ENCODE measurements at places on chromosomes 13 and 19.

DNA sequence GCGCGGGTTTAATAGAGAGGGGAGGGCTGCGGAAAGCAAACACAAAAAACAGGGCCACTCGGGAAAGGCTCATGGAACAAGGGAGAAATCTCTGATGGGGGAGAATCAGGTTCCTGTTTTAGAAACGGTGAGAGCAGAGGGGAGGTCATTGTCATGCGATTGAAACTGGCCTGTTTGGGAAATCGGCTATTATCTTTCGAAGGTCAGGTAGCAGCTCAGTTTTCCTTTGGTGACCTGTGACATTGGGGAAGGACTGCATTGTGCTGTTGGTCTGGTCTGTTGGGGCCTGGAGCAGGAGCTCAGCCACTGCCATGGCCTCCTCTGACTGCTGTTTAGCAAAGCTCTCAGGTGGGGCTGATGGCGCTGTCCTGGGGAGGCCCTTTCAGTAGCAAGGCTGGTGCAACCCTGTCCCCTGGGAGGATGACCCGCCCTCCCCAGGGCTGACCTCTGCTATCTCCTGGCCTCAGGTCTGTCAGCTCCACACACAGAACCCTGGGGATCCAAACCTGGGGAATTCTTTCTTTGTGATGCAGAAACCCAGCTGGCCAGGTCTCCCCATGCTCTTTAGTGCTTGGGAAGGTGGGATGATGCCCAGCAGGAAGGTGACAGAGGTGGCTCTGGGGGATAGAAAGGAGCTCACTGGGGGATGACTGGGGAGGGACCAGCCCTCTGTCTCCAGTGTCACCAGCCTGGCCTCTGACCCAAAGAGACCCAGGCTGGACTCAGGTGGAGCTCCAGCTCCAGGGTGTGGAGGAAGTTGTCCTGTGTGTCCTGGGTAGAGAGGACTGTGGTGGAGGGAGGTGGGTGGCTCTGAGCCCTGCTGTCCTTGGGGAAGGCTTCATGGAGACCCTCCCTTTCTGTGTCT, 21.2 kb upstream of the CD177 start:
- DNase-seq = no peak

- no peak for DNase-seq
These were observed 251.6 kb downstream of the KCTD12 start for GRCh38 chr13:76634431-76635191.

DNA sequence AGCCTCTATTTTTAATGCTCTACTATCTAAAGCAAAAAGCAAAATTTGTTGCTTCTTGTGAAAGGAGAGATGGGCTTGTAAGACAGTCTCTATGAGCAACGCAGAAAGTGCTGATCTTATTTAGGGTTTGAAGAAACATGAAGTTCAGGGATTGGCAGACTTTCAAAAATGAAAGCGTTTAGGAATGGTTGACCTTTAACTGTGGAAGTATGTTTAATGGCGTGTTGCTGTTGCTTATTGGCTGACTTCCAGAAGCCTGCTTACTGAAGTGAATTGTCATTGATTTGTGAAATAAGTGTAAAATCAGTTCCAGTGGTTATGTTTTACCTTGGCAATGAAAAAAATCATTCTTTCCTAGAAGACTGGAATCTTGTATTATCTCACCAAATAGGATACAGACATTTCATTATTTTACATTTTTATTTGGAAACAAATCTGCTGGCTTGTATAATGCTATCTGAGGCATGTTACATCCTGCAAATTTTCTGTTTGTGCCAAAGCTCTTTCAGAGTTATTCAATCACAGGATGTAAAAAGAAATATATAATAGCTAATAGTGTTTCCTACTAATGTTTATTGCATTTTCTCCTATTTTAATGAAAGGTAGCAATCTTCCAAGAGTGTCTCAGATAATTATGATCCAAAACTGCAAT, 221.3 kb upstream of the SLITRK6 start:
- no peak for DNase-seq

DNA sequence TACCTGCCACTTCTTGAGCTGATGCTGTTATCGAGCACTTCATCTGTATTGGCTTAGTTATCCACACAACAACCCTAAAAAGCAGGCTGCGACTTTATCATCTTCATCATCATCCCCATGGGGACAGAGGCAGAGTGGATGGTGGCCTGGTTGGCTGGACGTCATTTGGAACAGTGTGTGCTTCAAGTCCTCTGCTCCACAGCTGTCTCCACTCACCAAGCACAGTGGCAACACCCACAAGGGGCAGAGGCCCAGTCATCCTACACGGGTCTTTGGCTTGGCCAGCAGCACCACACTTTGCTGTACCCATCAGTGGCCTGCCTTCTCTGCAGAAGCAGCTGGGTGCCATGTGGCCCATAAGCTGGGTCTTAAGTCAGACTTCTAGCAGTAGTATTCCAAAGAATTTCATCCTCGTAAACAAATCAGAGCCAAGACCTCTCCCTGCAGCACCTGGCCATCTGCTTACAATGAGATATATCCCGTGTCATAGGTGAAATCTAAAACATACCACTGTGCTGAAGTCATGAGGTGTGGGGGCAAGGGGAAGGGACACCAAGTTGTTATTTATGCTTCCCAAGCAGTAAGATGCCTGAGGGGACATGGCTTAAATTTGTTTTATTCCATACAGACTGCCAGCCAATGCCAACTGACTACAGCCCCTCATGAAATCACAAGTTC, 47.9 kb upstream of the EPHX3 start:
- no peak for DNase-seq

DNA sequence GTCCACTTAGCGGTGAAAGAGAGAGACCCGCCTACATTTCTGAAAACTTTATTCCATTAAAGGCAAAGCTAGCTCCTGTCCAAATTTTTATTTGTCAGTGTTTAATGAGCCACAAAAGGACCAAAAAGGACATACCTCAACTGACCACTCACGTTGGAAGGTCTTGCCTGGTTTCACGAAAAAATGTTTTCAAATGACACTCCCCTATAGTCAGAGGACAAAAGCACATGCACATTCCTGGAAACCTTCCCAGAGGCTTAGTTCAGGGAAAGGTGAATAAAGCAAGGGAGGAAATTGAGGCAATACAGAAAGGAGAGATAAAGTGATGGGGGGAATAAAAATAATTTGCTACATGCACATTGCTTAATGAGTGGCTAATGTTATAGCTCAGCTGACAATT, 55.6 kb downstream of the DOCK9 start:
- no peak for DNase-seq

GRCh38 chr19:41563854-41564514, 12.0 kb upstream of the CEACAM21 start:
- no peak for DNase-seq

- no peak for DNase-seq
These were observed 8.9 kb downstream of the CEBPA start for GRCh38 chr19:33293255-33294057.

DNA sequence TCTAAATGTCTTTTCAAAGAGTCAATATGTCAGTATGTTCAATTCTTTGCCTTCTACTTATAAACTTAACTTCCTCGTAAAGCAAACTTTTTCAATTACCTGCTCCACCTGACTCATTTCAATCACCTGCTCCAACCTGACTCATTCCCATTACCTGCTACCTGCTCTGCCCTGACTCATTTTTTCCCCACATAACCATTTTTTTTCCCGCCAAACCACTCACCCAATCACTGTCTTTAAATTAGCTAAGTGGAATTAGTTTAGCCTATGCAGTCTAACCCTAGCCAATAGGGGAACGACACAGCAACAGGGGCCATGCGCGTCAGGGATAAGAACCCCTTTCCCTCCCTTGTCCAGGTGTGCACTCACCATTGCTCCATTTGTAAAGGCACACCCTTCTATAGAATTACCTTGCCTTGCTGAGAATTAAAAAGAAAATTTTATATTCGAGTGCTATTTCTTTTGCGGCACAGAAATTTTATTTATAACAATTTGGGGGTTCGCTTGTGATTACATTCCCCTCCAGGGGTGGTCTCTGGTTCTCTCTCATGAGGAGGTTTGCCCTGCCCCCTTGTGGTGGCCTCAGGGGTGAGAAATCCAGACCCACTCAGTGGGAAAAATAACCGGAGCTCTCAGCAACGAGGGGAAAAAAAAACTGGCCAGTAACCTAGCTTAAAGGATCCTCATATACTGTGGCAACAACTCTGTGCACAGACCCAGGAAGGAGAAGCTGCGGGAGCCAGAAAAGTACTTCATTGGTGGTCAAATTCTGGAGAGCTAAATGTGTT, 193.1 kb downstream of the ZNF486 start:
- DNase-seq = no peak

GRCh38 chr19:35643255-35644205, 2.0 kb downstream of the ETV2 start:
- peak; percentile 44 for DNase-seq

GRCh38 chr13:97221466-97221865, 667 bp upstream of the MBNL2 start:
- no peak for DNase-seq

GRCh38 chr19:30052122-30053075, 110.4 kb downstream of the URI1 start:
- DNase-seq = no peak

DNA sequence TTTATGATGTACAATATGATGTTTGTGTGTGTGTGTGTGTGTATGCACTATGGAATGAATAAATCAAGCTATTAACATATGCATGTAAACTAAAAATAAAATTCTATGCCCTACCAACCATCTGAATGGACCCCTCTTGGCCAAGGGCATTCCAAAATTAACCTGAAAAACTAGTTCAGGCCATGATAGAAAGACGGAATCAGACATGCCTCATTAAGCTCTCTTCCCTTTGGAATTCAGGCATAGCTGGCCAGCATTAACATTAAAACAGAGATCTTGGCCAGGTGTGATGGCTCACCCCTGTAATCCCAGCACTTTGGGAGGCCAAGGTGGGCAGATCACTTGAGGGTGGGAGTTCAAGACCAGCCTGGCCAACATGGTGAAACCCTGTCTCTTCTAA, 18.3 kb upstream of the SLC1A6 start:
- no peak for DNase-seq

DNA sequence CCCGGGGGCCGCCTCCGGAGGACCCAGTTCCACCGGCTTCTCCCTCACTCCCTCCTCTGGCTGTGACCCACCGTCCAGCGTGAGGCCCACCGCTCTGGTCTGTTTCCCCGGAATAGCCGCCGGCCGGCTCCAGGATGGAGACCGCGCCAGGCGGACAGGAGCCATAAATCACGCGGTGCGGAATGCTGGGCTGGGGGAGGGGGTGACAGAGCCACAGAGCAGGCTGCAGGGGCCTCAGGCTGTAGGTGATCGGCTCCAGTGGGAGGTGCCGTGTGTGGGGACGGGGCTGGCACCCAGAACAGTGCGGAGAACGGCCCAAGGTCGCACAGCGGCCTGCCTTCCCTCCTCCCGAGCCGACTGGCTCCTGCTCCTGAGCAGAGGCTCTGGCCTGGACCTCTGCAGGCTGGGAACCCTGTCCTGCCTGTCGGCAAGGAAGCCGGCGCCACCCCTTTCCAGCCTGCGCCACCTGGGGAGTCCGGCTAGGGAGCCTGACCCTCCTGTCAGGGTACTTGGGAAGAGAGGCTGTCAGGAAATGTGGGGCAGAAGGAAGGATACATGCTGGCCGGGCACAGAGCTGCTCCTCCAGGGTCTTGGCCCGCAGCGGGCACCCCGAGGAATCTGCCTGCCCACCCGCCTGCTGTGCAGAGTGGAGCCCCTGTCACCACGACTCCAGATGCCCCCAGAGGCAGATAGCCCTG, 8.3 kb downstream of the PIAS4 start:
- DNase-seq = no peak

GRCh38 chr13:20303636-20304035, 71.5 kb upstream of the GJB6 start:
- no peak for DNase-seq

DNA sequence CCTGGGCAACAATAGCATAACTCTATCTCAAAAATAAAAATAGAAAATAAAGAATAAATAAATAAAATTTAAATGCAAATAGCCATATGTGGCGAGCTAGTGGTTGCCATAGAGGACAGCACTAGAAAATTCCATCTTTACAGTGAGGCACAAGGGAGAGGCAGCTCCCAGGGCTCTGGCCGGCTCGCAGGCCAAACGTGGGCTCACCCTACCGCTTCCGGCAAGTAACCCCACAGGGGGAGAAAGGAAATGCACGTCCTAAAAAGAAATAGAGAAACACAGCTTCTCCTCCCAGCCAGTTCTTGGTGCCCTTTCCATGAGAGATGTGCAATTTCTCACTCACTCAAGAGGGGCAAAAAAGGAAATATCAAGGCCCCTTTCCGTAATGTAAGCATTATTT, 12.4 kb upstream of the GRWD1 start:
- no peak for DNase-seq

GRCh38 chr19:6476155-6476895, 5.3 kb downstream of the DENND1C start:
- peak; percentile 50 for DNase-seq

- DNase-seq = no peak
These were observed 53.6 kb upstream of the ABCC4 start for GRCh38 chr13:95354680-95355487.

GRCh38 chr13:80798576-80799133, 457.7 kb upstream of the SPRY2 start:
- no peak for DNase-seq

DNA sequence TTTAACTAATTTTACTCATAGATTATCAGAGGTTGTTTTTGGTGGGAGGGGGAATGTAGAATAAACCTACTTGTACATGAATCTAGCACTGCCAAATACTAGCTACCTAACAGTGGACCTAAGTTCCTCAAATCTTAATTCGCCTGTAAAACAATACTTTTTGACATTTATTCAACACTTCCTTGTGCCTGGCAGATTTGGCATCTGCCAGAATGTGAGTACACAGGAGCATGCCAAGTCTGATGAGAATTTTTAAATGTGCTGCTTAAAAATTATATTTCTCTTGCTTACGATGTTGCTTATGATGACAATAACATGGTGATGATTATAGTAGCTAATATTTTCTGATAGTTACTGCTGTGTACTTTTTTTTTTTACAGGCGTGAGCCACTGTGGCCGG, 240.2 kb upstream of the STARD13 start:
- no peak for DNase-seq

- no peak for DNase-seq
These were observed 108.2 kb upstream of the UQCRFS1 start for GRCh38 chr19:29321116-29321515.

- no peak for DNase-seq
These were observed 12.9 kb downstream of the SAE1 start for GRCh38 chr19:47143322-47144073.

- DNase-seq = no peak
These were observed 1.5 kb downstream of the MUC16 start for GRCh38 chr19:9008667-9009066.

All from stimulated activated CD4-positive, alpha-beta T cell treated with anti-CD3 and anti-CD28 coated beads, Interleukin-1b, Interleukin-23, amount 100 ng/mL, for 1 hour (primary cell).